Adipocyte (in vitro differentiated cells): ENCODE measurements at places on chromosomes 16 and 17.

GRCh38 chr16:2785101-2785991, 2.0 kb downstream of the PRSS33 start:
- no peak for DNase-seq

- no peak for DNase-seq
Measured at GRCh38 chr16:26561303-26561702, 505.4 kb upstream of the C16orf82 start.

DNA sequence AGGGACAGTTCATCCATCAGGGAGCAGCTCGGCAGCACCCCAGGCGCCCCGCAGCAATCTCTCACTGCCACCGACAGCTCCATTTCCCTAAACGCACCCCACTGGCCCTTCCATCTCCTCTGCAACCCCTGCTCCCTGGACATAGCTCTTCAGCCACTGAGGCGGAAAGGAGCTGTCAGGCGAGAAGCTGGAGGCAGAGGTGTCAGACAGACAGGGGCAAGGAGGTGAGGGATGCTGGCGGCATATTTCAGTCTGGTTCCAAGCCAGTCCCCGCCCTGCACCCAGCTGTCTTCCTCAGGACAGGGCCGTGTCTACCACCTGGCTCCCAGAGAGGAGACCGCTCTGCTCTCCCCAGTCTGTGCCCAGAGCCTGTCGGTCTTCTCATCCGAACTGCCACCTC, 9.7 kb downstream of the ACLY start:
- no peak for DNase-seq

DNA sequence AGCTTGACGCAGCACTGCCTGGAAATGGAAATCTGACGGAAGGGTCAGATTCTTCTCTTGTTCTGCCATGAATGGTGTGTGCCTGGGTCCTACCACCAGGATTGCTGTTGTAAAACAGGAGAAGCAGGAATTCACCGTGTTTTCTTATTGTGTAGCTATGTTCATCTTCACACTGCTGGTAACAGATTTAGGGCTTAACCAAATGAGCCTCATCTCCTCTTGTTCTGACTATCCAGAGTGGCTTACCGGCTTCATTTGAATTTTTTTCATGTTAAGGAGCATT, 97.3 kb upstream of the CHMP6 start:
- DNase-seq: no peak

GRCh38 chr16:53159781-53160436, 105.1 kb downstream of the CHD9 start:
- DNase-seq: peak; percentile 83

DNA sequence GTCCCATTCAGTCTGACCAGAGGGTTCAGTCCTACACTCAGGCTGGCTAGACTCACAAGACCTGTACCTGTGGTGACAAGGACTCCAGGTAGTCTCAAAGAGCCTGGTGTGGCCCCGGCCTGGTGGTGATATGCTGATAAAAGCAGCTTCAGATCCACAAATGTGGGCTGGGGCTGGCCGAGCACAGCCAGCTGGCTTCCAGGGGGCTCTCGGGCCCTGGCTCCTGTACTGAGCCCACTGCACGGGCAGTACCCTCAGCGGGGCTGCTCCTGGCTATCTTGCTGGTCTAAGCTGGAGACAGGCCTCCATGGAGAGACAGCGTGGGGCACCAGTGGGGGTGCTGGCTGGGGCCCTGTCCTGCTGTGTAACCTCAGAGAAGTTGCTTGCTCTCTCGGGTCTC, 4.3 kb downstream of the SMIM5 start:
- no peak for DNase-seq

GRCh38 chr16:84061236-84061819, 18.7 kb upstream of the SLC38A8 start:
- DNase-seq: no peak

- peak; percentile 81 for DNase-seq
Measured at GRCh38 chr17:45146890-45147580, 1.2 kb upstream of the HEXIM1 start.

DNA sequence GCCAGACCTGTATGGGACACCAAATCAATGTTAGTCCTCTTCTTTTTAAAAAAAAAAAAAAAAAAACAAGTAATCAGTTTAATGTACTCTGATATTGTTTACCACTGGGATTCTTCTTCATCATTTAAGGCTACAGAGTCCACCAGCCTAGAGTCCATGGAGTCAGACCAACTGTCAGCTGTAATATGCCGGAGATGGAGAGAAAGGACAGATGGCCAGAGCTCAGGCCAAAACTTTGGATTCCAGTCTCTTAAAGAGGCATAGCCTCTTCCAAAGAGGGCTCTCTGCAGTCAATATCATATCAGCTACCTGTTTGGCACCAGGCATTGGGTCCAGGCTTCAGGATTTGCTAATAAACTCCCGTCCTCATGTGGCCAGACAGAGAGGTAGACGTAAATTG, 469.6 kb upstream of the HSBP1 start:
- peak; percentile 67 for DNase-seq

GRCh38 chr16:29192329-29193247, 207.7 kb downstream of the LAT start:
- DNase-seq: no peak

DNA sequence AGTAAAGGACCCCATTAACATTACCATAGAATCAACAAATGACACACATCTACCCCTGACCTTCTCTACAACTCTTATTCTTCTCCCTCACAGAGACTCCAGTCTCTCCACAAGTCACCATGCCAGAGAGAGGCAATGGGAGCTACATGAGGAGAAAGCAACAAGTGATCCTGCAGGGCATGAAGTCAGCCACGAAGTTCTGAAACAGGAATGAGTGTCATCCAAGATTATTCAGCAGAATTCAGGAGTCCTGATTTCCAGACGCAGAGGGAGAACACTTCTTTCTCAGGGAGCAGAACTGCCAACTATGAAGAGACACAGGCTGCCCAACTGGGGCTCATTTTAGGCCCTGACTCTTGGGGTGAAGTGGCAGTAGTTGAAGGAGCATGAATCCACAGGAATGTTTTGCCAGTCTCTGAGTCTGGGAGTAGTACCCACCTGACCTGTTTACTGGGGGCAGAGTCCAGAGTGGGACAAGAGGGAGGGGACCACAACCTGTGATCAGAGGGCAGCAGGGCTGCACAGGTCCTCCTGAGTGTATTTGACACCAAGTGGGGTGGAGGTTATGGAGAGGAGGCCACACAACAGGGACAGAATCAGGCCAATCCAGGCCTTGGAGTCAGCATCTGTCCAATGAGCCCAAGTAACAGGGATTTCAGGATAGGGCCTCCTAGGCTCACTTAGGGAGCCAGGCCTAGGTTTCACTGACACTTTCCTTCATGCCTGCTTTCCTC, 2.4 kb upstream of the MTMR4 start:
- no peak for DNase-seq

- DNase-seq: no peak
Measured at GRCh38 chr17:37278247-37278894, 97.4 kb upstream of the C17orf78 start.

DNA sequence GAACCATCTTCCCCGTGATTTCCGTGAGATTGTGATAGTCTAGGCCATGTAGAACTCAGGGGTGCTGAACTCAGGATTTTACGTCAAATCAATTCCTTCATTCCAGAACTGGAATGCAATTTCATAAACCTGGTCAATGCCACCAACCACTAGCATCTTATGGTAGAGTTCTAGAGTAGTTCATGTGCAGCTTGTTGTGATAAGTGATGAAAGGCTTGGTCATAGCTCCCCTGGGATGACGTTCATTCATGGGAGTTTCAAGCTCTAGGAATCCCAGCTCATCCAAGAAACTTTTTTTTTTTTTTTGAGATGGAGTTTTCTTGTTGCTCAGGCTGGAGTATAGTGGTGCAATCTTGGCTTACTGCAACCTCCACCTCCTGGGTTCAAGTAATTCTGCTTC, 3.7 kb upstream of the DPEP2 start:
- no peak for DNase-seq

DNA sequence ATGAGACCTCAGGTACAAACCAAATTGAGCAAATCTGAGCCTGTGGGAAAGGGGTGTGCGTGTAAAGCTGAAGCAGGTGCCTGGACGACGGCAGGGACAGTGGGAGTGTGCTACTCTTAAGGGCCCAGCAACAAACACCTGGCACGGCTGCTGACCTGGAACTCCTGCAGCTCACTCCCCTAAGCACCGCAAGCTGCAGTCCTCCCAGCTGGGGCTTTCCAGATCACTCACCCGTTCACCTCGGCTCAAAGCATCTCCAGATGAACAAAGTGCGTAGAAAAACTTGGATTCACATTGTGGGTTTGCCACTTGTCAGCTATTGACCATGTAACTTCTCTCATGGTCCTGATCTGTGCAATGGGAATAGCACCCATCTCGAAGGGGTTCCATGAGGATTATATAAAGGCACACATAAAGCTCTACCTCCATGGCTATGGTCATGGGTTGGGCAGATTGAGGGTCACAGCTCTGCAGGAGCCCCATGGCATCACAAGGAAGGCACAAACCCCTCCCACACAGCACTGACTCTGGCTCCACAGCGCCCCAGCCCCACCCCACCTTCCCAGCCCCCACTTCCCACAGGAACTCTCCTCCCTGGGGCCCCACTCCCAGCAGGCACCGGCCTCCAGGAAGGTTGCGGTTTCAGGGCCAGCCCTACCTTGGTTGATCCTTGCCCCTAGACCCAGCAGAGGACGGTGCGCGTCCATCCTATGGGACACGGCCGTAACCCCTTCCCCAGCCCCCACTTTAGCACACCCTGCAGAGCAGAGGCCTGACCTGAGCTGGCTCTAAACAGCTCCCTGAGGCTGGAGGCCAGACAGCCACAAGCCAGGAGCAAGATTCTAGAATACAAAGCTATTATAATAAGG, 21.9 kb downstream of the ST3GAL2 start:
- no peak for DNase-seq
